ENCODE measurements at places on chromosomes 1 and 21.

GRCh38 chr1:18343581-18343980 is 137.1 kb upstream of the KLHDC7A start:
- no peak for DNase-seq

- no peak for DNase-seq
These were observed 58.2 kb downstream of the CD34 start for GRCh38 chr1:207852576-207853371.

DNA sequence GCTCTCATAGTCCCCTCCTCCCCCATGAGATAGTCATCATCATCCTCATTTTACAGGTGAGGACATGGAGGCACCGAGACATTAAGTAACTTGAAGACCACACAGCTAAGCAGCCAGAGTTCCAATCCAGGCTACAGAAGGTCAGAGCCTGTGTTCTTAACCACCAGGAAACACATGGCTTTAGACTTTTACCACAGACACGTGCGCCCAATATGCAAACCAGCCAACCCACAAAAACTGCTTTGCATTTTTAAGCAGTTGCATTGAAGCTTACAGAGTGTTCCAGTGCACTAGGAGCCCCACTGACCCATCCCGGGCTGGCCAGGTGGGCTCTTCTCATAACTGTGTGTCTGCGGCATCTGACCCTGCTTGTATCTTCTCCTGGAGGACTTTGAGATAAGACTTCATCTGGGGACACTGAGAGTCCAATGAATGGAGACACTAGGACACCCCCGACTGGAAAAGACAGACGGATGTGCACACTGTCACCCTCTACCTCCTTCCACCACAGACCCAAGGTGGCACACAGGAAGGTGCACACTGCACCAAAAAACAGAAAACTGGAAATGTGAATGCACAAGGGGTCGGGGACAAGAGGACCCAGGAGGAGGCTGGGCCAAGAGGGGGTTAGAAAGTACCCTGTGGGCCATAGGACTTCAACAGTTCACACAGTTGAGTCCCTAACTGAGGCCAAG is 56.4 kb downstream of the ETS2 start:
- DNase-seq: no peak

- DNase-seq: no peak
These were observed 30.1 kb downstream of the LRRC8D start for GRCh38 chr1:89850844-89851415.

DNA sequence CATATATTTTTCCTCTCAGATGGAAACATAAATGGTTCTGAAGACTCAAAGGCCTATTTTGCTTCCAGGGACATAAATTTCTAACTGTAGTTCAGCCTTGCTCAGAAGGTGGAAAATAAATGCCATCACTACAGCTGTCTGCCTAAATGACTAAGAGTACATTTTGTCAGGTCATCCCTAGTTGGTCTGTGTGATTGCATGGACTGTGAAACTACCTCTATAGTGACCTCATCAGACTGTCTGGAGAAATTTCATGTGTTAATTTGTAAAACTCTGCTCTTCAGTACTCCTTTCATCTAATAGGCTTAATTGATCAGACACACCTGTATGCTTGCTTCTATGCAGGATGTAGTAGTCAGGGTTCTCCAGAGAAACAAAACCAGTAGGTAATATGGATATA is 886.9 kb downstream of the AMY1C start:
- DNase-seq: no peak

DNA sequence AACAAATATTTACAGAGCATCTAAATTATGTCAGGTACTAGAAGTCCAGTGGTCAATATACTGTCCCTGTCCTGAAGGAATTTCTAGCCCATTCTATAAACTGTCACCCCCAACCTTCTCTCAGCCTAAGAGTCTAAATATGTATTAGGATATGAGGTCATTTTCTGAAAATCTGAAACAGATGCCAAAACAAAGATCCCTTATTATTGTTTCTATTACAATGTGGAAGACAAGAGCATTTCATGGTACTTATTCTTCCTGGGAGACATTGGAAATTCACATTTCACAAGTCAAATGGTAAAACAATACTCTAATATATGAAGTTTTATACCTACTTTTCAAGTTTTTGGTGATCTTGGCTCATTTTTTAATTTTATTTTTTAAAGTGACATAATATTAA is 2.6 kb downstream of the CLCA1 start:
- no peak for DNase-seq

Measured in T-helper 17 cell (primary cell).